NCI-H69 (cell line): ENCODE measurements at places on chromosomes 7 and 10.

DNA sequence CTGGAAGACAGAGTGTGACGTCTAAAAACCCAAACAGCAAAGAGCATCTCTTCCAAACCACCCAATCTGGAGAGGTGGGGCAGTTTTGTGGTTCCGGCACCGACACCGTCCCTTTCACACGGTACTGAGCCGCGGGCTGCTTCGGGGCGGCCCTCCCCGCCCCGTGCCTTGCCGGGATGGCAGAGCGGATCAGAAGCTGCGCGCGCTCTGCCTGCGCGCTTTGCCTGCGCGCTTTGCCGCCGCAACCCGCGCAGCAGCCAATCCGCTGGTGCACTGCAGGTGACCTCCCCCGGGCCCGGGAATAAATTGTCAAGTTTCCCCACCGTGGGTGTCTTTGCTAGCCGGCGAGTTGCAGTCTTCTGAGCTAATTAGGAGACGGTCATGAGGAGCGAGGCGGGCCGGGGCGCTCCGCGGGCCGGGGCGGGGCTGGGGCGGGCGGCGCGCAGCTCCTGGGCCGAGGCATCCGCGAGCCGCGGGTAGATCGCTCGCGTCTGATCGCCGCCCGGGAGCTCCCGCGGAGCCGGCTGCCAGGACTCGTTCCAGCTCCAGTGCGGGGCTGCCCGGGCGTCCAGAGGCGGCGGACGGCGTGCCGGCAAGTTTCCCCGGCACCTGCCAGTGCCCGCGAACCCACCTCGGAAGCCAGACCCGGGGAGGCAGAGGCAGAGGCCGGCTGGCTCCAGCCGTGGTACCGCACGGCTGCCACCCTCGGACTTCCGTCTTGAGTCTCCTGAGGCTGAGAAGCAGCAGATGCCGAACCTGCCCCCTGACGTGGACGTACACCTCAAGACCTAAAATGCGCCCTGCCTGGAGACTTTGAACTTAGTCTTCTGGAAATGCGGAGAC, 536.0 kb upstream of the GALNT17 start:
- DNase-seq: peak; percentile 94

- no peak for DNase-seq
Observed at GRCh38 chr10:103535595-103535994, 42.1 kb downstream of the NEURL1 start.

- no peak for DNase-seq
Observed at GRCh38 chr7:96527133-96527827, 182.4 kb downstream of the SEM1 start.

GRCh38 chr10:19046679-19047078, 1.9 kb upstream of the MALRD1 start:
- no peak for DNase-seq

DNA sequence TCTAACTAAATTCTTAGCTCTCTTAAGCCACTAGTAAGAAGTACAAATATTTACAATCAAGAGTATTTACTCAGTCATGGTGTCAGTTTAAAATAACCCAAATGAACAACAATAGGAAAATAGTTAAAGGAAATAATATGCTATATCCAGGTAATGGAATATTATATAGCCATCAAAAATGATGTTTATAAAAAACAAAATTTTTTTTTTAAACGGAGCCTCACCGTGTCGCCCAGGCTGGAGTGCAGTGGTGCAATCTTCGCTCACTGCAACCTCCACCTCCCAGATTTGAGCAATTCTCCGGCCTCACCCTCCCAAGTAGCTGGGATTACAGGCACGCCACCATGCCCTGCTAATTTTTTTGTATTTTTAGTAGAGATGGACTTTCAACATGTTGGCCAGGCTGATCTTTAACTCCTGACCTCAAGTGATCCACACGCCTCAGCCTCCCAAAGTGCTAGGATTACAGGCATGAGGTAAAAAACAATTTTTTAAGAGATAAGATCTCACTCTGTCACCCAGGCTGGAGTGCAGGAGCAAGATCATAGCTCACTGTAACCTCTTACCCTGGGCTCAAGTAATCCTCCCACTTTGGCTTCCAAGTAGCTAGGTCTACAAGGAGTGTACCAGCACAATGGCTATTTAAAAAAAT, 132.5 kb downstream of the NOC3L start:
- no peak for DNase-seq

GRCh38 chr7:68733219-68734153, 864.8 kb upstream of the AUTS2 start:
- DNase-seq: no peak

GRCh38 chr7:87155788-87156187, 3.5 kb downstream of the DMTF1 start:
- DNase-seq: peak; percentile 57

DNA sequence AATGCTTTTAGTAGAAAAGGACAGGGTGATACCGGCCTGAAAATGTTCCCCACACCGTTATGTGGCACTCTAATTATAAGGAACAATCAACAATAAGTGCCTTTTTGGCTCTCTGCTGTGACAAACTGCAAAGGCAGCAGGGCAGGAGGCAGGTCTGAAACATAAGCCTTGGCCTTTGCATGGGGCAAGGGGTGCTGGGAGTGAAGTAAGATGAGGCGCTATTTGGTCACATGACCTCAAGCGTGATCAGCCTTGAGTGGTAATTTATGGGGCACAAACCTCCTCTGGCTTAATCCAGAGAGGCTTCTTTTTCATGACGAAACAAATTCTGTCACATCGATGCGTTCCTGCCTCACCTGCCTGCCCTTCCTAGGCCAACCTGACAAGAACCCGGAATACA, 202.7 kb downstream of the TAX1BP1 start:
- DNase-seq: peak; percentile 56

DNA sequence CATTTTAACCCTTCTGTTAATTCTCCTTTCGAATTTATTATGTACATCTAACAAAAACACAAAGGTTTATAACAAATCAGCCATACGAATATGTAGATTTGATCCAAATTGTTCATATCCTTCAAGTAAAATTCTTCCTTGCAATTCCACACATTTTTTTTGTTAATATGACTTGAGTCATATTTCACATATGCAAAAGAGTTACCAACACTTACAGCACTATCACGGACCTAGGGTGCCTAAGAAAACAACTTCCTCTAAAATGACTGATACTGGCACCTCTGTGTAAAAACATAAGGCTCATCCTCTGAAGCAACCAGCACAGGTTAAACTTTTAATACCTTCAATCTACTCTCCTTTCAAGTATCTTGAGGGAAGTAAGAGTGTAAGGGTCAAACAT, 451.8 kb downstream of the SEMA3D start:
- no peak for DNase-seq

GRCh38 chr7:37285706-37286453, 162.8 kb downstream of the ELMO1 start:
- DNase-seq: peak; percentile 16

GRCh38 chr10:13046851-13047528, 45.5 kb upstream of the CCDC3 start:
- peak; percentile 59 for DNase-seq

DNA sequence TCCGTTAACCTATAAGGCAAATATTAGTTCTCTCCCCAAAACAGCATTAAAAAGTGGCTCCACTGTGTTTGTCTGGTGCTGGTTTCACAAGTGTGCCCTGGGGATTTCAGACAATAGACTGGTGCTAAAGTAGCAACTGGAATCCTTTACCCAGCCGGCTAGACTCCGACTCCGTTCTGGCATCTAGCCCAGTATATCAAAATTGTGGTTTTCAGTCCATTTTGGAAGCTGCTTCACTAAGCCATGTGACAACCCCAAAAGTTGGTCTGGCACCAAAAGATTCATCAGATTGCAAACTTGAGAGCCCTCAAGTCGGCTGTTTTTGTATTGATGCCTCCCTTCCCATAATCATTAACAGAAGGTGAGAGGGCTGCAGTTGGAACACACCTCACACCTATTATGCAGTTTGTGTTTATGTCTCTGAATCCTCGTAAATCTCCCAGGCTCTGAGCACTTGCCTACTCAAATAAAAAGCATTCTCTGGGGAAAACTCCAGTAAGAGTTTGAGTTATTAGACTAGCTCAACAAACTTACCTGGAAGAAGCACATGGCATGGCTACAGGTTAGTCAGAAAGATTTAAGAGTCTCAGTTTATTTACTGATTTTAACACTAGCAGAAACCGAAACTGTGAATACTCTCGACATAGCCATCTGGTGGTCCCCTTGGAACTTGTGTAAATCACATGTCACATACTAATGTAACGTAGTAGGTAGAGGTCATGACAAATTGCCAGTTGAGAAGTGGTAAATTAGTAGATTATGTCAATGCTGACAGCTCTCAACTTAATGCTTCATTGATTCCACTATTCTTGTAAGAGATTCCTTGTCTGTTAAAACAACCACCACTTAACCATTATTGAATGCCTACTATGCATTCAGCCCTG, 14.8 kb upstream of the WNT16 start:
- peak; percentile 100 for DNase-seq

- peak; percentile 25 for DNase-seq
Observed at GRCh38 chr10:77274046-77274795, 363.4 kb downstream of the KCNMA1 start.

- DNase-seq: peak; percentile 92
Observed at GRCh38 chr7:12178317-12178716, 32.8 kb upstream of the TMEM106B start.

DNA sequence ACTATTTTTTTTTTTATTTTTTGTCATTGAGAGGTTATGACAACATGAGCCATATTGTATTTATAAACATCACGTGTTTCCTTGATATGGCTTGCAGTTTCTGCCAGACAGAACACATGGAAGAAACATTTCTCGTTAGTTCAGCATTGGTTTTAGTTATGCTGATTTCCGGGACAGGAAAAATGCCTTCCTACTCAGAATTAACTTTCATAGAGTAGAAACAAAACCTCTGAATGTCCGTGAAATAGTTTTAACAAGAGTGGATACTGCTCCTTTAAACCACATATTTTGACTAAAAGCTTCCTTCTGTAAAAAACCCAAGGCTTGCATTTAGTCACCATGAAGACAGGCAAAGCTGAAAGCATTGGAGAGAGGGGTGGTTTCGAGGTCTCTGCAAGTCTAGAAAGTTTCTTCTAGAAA, 240.4 kb downstream of the KIAA1217 start:
- DNase-seq: no peak

GRCh38 chr7:2515424-2516193, 4.0 kb upstream of the LFNG start:
- DNase-seq: no peak

- DNase-seq: peak; percentile 43
Observed at GRCh38 chr7:73482746-73483145, 39.3 kb downstream of the BAZ1B start.

- no peak for DNase-seq
Observed at GRCh38 chr7:117217106-117218035, 105.5 kb downstream of the WNT2 start.

- no peak for DNase-seq
Observed at GRCh38 chr7:7510794-7511193, 24.9 kb downstream of the COL28A1 start.

DNA sequence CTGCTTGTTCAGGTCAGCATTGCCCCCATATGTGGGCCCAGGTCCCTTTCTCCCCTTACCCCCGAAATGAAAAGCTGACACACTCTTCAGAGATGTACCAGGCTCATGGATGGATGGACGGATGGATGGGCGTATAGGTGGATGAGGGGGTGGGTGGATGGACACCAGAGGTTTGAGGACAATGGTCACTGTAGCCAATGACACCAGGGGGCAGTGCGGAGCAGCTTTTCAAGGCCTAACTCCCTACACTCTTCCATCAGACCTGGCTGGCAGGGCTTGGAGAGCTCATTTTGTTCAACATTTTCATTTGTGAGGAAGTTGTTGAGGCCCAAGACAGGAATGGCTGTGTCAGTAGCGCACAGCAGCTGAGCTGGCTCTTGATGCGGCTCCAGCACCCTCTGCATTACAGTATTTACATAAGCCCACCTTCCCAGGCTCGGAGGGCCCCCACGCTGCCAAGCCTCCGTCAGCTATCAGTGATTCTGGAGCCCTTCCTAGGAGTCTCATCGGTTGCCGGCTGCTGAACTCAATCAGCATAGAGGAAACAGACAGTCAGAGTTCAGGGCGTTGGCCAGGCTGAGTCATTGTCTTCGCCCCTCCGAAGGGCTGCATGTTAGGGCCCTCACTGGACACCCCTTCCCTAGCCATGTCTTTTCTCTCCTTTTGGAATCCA, 11.6 kb upstream of the FFAR4 start:
- DNase-seq: peak; percentile 62

- DNase-seq: peak; percentile 53
Observed at GRCh38 chr10:66180581-66181318, 745.1 kb upstream of the LRRTM3 start.

- no peak for DNase-seq
Observed at GRCh38 chr7:2280424-2280823, 33.8 kb downstream of the SNX8 start.
